G401 (cell line): ENCODE measurements at places on chromosomes 1 and 21. TPM values are rescaled to one million over a fixed set of nuclear protein-coding genes. Genes with fewer than 3 reads are reported as not detected.

SPATA1 gene
- not detected in 2 replicates for total RNA-seq

IQCC gene
- total RNA-seq = 3.3 and 4.0 TPM in 2 replicates

APCS gene
- not detected in 2 replicates for total RNA-seq

PBX1 gene
- total RNA-seq = not detected in 2 replicates

AADACL4 gene
- total RNA-seq = not detected in 2 replicates

BLACAT1 gene
- 1.7 and 1.8 TPM in 2 replicates for total RNA-seq

CD53 gene
- total RNA-seq = not detected in 2 replicates

CFAP45 gene
- total RNA-seq = not detected in 2 replicates

CRNN gene
- not detected in 2 replicates for total RNA-seq

SPATA21 gene
- total RNA-seq = not detected in 2 replicates

MYOG gene
- not detected in 2 replicates for total RNA-seq

EDN2 gene
- total RNA-seq = 1.8 and 2.2 TPM in 2 replicates

HSD3B1 gene
- total RNA-seq = not detected in 2 replicates

ADCY10 gene
- total RNA-seq = not detected in 2 replicates

EXO5 gene
- 3.5 and 9.9 TPM in 2 replicates for total RNA-seq

DNA sequence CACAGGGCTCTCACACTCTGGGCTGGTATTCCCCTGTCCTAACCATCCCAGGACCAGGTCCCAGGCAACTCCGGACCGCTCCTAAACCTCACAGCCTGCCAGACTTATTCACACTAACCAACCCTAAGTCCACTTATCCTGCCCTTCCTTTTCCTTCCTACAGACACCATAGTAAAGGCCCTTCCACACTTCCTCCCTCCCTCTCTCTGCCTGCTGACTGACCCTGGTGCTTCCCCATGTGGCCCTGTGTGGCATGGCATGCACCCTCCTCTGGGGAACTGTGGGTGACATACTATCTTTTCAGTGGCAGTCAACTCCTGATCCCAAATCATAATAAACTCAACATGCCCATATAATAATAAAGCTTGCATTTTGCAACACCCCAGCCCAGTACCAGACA is 155.1 kb upstream of the DNAH14 start:
- DNase-seq = no peak

DNA sequence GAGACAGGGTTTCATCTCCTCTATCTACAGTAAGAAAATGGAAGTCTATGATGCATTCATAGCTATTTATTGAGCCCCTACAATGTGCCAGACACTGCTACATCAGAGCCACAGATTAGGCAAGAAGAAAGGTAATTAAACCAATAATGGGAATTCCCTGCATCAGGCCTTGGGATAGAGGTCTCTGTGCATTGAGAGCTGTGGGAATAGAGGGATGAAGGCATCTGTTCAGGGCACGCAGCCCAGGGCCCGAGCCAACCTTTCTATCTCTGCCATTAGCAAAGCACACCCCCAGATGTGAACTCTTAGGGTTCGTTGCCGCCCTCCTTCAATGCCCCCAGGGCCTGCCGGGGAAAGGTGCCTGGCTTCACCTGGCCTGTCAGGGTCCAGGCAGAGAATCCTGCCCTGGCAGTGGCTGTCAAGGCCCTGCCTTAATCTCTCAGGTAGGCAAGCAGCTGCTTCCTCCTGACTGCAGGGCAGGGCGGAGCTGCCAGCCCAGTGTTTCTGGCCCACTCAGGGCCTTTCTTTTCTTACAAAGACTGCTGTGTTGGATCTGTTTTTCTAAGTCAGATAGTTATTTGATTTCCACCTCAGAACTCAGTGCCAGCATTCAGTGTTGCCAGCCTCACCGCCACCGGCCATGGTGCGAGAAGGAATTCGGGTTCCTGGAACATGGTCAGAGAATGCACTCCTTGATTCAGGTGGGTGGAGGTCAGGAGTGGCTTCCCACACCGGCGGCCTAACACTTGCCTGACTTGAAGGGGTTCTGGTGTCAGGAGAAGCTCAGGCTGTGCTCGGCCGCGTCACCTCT is 76.1 kb downstream of the PGM1 start:
- no peak for DNase-seq

GRCh38 chr1:77757603-77758002 is 2.0 kb downstream of the USP33 start:
- DNase-seq = no peak

- no peak for DNase-seq
Observed at GRCh38 chr1:224873434-224874369, 55.8 kb upstream of the DNAH14 start.

- no peak for DNase-seq
Observed at GRCh38 chr1:20448671-20449071, 37.3 kb downstream of the CAMK2N1 start.

- DNase-seq = no peak
Observed at GRCh38 chr21:44434936-44435635, 20.2 kb upstream of the LRRC3 start.

DNA sequence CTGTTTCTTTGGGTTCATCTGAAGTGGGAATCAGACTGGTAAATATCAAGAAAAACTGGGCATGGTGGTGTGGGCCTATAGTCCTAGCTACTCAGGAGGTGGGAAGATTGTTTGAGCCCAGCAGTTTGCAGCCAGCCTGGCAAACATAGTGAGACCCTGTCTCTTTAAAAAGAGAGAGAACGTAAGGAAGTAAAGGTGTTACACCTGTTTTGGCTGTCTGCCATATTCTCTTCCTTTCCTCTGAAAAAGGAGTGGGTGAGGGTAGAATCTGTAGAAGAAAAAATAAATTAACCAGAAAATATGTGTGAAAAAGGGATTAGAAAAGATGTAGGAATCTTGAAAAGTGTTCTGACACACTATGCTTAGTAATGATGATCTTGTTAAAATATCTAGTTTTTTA is 20.0 kb downstream of the AHCYL1 start:
- no peak for DNase-seq

DNA sequence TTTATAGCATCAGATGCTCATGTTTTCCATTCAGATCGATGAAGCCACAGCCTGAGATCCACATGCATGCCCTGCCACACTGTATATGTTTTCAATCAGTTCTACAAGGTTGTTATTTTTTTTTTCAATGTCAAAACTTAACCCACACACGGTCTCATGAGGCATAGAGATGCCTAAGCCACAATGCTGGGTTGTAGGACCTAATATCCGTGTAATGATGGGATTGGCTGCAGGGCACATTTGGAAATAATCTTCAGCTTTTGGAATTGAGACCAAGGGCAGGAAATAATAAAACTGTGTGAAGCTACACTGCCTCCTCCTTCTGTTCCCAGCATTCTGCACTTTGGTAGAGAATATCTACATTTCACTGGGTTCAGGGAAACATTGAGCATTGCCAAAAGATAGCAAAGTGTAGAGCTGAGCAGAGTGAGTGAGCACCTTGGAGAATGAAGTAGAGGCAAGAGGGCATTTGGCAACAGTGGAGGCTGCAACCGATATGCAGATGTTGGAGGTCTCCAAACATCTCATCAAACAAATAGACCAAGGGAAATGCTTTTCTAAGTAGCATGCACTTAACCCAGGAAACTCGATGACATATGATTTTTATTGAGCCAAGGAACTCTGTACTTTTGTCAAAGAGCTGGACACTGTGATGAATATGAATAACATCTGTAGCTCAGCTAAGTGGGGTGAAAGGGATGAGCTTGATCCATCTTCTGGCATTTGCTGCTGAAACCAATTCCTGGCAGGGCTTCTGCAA is 176.7 kb downstream of the LYPLAL1 start:
- no peak for DNase-seq

- DNase-seq = no peak
Observed at GRCh38 chr1:174008979-174009378, 13.2 kb downstream of the RC3H1 start.

GRCh38 chr21:45615145-45615711 is 28.3 kb upstream of the PCBP3 start:
- DNase-seq = peak; percentile 61

DNA sequence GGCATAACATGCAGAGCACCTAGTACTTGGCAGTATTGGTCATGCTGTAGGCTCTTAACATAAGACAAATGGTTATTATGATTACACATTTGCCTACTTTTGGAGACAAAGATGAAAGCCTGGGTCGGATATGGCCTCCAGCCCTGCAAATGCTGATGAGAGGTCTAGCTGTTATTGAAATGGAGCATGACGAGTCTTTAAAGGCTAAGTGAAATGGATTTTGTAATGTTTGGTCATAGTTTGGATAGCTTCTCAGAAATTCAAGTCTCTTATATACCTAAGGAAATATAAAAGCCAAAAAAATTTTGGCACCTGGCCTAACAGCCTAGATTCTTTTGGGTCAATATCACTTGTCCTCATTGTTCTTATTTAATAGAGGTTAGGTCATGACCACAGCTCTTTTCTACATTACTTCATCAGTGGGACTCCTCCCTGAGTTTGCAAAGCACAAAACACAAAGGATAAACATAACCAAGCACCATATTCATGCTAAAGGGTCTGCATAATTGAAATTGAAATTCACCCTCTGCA is 69.2 kb upstream of the WLS start:
- DNase-seq = no peak

DNA sequence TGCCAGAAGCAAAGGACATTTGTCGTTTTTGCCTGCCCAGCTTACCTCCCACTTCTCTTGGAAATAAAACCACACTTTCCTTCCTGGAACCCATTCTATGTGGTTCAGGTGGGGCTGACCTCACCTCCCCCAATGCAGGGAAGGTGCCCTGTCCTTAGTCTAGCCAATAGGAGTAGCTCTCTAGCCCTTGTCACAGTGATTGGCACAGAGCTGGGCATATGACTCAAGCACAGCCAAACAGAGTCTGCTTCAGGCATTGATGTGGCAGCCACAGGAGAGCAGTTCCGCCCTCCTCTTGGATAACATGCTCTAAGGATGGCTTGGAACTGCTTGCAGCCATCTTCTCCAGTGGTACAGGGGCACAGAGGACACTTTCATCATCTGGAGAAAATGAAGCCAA is 134.0 kb downstream of the LRIG2 start:
- no peak for DNase-seq

GRCh38 chr1:213067352-213067751 is 16.3 kb downstream of the RPS6KC1 start:
- no peak for DNase-seq

DNA sequence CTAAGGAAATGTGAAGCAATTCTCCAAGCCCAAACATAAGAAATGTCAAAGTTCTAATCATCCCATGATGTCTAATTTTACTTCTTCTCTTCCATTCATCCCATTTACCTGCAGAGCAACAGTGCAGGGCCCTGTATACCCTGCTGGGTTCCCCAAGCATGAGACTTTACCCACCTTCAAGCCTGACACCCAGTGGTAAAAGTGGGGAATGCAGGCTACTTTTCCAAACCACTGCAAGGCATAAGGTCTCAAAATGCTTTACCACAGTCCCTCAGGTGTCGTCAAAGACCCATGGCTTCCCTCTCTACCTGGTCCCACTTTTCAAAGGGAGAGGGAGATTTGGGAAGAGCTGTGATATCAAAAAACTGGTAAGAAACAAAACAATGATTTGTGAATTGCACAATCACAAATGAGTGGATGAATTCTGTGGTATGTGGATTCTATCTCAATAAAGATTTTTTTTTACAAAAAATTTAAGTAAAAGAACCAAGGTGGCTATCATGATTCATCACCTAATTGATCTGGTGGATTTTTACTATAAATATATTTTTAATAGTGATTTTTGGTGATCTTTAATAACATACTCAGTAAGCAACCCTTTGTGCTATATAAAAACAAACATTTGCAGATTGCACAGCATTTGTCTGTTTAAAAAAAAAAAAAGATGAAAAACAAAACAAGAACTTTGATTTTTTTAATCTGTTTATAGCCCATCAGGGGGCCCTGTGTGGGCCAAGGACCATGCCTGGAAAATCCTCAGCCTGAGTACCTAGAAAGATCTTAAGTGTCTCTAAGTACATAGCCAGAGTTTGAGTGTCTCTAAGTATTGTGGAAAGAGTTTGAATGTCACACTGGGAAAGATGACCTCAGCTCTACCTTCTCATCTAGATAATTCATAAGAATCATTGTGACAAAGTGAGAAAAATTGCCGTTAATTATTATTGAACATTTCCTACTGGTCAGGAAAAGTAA is 73.1 kb upstream of the GJB5 start:
- DNase-seq = peak; percentile 40

DNA sequence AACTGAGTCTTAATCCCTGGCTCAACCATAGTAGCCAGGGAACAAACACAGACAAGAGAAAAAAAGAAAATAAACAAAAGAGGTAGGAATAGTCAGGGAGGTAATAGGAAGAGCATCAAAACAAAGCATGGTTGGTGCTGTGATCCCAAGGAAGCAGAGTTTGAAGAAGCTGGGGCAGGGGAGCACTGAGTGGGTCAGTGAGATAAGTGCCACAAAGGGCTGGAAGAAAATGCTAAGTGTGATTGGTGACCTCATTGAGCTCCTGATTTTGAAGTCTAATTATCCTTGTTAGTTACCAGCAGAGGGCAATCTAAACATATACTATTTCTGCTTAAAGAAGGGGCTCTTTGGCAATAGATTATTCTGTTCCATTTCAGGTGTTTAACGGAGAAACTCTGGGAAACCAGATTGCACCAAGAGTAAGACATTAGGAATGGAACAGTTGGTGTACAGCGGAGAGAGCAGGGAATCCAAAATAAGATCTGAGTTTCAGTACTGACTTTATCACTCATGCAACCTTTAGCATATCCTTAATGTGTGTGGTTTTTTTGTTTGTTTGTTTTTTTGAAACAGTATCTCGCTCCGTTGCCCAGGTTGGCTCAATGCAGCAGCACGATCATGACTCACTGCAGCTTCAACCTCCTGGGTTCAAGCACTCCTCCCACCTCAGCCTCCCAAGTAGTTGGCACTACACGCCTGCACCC is 30.7 kb upstream of the KIAA1614 start:
- peak; percentile 85 for DNase-seq
